MG63 (cell line): ENCODE measurements at places on chromosomes 1 and 21. TPM values are rescaled to one million over a fixed set of nuclear protein-coding genes. Genes with fewer than 3 reads are reported as not detected.

The VAMP3 gene
- total RNA-seq, result 87.1 and 124 TPM in 2 replicates

The CFAP74 gene
- total RNA-seq, result 0.20 TPM in 1 of 2 replicates, not detected in the other

The FAM72C gene
- total RNA-seq, result 0.89 and 4.1 TPM in 2 replicates

The RGS16 gene
- 0.40 TPM in 1 of 2 replicates, not detected in the other for total RNA-seq

The LMOD1 gene
- 0.03 TPM in 1 of 2 replicates, not detected in the other for total RNA-seq

The NBPF19 gene
- total RNA-seq, result 1.2 and 2.9 TPM in 2 replicates

The TMEM240 gene
- total RNA-seq, result not detected in 2 replicates

The SUSD4 gene
- 3.7 and 5.1 TPM in 2 replicates for total RNA-seq
